HFF-Myc (cell line): ENCODE measurements at places on chromosomes 4 and X.

GRCh38 chr4:41506130-41506529 lies 31.8 kb upstream of the LIMCH1 start:
- DNase-seq: no peak

DNA sequence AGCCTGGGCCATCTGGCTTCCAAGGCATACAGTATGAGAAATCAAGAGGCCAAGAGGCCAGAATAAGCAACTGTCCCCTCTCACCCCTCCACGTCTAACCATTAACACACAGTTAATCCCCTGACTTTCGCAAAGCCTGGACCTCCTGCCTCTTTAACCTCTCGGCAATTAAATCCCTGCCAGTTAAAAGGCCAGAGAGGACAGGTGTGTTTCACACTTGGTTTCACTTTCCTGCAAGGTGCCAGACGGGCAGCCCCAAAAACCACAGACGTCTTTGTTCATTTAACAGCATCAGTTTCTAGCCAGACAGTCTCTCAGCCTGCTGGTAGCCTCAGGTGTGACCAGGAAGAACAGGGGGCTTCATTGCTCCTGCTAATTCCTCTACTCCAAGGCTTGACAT lies 91.1 kb upstream of the KIT start:
- no peak for DNase-seq

DNA sequence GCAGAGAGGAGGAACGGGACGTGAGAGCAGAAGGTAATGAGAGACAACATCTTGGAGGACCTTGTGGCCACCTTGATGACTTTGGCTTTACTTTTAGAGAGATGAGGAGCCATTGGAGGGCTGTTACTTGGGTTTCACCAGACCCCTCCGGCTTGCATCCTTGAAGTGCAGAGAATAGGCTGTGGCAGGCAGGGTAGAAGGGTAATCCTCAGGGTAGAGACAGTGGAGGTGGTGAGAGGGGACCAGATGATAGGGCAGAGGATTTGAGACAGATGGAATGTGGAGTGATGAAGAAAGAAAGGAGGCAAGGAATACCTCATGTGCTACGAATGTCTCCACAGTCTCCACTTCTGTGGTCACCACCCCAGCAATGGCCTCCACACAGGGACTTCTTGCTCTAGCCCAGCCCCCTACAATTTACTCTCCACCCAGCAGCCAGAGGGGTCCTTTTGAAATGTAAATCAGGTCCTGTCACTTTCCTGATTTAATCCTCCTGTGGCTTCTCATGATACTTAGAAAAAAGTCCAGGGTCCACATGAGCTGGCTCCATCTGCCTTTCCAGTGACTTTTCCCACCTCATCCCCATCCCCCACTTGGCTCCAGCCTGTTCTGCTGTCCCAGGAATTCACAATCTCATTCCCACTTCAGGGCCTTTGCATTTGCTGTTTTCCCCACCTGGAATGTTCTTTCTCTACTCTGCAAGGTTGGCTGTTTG lies 115.0 kb downstream of the PJA1 start:
- DNase-seq: no peak

GRCh38 chr4:151673908-151674520 lies 86.8 kb downstream of the GATB start:
- no peak for DNase-seq

DNA sequence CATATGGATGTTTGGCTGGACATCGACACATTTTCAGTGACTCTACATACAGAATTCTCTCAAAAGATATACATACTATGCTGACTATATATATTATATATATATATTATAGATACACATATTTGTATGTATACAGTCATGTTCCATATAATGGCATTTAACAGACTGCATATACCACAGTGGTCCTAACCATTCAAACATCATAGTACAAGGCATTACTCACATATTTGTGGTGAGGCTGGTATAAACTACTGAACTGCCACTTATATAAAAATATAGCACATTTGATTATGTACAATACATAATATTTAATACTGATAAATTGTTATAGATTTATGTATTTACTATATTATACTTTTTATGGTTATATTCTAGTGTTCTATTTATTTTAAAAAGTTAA lies 168.5 kb downstream of the IL15 start:
- no peak for DNase-seq

DNA sequence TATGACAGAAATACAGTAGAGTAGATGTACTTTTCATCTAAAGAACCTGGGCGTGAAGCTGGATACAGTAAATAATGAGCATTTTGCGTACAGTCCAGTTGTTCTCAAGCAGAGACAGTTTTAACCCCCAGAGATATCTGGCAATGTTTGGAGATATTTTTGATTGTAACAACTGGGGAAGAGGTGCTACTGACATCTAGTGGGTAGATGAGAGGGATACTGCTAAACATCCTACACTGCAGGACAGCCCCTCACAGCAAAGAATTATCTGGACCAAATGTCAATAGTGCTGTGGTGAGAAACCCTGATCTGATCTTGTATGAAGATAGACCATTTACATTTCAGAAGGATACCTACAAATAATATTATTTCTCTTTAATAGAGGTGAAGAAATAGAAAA lies 200.2 kb upstream of the FAM47A start:
- DNase-seq: no peak

- DNase-seq: no peak
Measured at GRCh38 chrX:15985937-15986336, 131.3 kb upstream of the AP1S2 start.
